Esophagus muscularis mucosa (tissue), 4 donors: ENCODE measurements at places on chromosomes 5 and 9. TPM values are rescaled to one million over a fixed set of nuclear protein-coding genes. Genes with fewer than 3 reads are reported as not detected.

DNA sequence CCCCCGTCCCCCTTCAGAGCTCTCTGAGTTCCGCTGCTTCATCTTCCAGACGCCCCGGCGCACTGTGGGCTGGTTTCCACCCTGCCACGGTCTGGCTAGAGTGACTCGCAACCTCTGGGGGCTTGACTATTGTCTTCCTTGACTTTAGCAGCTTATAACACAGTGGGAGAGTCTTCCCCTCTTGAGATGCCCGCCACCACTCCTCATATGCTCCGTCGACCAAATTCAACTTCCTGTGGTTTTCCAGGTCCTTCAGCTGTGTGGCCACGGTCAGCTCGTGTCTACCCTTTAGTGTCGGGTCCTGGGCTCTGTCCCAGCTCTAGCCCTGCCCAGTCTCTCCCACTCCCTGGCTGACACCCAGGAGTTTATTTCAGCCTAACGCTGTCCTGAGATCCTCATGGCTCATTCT is 28.2 kb upstream of the NCS1 start:
- H3K36me3 ChIP-seq = no peaks in the 10 kb centered on the region
- no peaks in the 10 kb centered on the region for H3K27me3 ChIP-seq
- DNase-seq = no peak
- no peak overlapping the region for H3K4me3 ChIP-seq
- peaks cover 30% of the 10 kb centered on the region for H3K4me1 ChIP-seq

FOXD4L3 gene
- total RNA-seq = not detected

CYLC2 gene
- not detected for total RNA-seq

C8G gene
- not detected for total RNA-seq

- H3K27me3 ChIP-seq = no peaks in the 10 kb centered on the region
- H3K36me3 ChIP-seq = no peaks in the 10 kb centered on the region
- H3K4me1 ChIP-seq = peaks cover 27% of the 10 kb centered on the region
- no peak overlapping the region for H3K4me3 ChIP-seq
These were observed 309.6 kb downstream of the SLIT3 start for GRCh38 chr5:168991311-168991710.

KIF4B gene
- under 0.01 TPM for total RNA-seq

- peaks cover 17% of the 10 kb centered on the region for H3K4me1 ChIP-seq
- no peak overlapping the region for H3K4me3 ChIP-seq
- no peak overlapping the region for H3K27ac ChIP-seq
- DNase-seq = no peak
- H3K36me3 ChIP-seq = no peaks in the 10 kb centered on the region
- H3K27me3 ChIP-seq = no peaks in the 10 kb centered on the region
These were observed 7.6 kb upstream of the PRRC2B start for GRCh38 chr9:131386281-131386680.

- H3K36me3 ChIP-seq = no peaks in the 10 kb centered on the region
- no peak overlapping the region for H3K27ac ChIP-seq
- H3K4me1 ChIP-seq = no peaks in the 10 kb centered on the region
- no peaks in the 10 kb centered on the region for H3K27me3 ChIP-seq
These were observed 27.0 kb upstream of the PRRC2B start for GRCh38 chr9:131366761-131367401.

GRCh38 chr5:141529002-141529401 is 40.1 kb downstream of the PCDHGC5 start:
- H3K27ac ChIP-seq = peak overlapping the region; percentile 82
- H3K36me3 ChIP-seq = no peaks in the 10 kb centered on the region
- H3K4me1 ChIP-seq = peaks cover 47% of the 10 kb centered on the region
- DNase-seq = no peak
- H3K27me3 ChIP-seq = no peaks in the 10 kb centered on the region
- peak overlapping the region; percentile 1 for H3K4me3 ChIP-seq

WWC1 gene
- total RNA-seq = 2.1 TPM

- peaks cover 31% of the 10 kb centered on the region for H3K4me1 ChIP-seq
- H3K27me3 ChIP-seq = no peaks in the 10 kb centered on the region
- H3K36me3 ChIP-seq = no peaks in the 10 kb centered on the region
These were observed 53.9 kb downstream of the GALNT10 start for GRCh38 chr5:154244476-154244875.

ACOT12 gene
- not detected for total RNA-seq

DNA sequence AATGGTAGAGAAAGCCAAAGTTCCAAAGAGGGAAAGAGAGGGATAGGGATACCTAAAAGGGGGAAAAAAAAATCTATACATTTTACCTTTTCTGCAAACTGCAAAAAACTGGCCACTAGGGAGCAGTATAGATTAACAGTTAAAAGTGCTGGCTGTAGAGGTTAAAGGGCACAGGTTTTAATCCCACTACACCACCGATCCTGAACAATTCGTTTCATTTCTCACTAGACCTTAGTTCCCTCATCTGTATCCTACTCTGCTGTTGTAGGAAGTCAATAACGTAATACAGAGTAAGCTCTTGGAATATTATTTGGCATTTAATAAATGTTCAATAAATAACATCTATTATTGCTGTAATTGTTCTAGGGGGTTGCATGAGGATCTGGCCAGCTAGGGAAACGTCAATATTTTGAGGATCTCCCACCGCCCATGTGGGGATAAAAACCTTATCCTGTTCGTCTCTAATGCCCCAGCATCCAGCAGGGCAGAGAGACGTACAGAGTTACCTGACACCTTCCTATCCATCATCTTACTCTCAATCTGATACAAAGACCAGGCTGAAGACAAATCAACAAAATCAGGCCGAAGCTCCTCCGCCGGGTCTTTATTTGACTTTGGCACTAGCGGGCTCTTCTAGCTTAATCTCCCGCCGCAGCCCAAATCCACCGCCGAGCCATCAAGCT is 757 bp downstream of the CDC26 start:
- H3K27me3 ChIP-seq = no peaks in the 10 kb centered on the region
- peak overlapping the region; percentile 94 for H3K27ac ChIP-seq
- no peak for DNase-seq
- H3K36me3 ChIP-seq = peaks cover 67% of the 10 kb centered on the region

DNA sequence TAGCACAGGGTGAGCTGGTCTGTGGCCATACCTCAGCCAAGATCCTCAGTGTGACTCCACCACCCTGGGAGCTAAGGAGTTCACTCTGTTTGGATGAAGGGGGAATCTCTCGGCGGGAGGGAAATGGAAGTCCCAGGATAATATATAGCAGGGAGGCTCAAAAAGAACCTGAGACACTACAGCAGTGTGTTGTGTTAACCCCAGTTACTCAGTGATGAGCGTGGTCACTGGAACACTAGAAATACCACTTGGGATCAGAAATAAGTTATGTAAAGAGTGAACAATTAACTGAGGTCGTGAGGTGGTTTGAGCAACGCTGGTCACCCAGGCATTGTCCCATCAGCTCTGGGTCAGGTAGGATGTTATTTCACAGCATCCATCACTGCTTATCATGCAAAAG is 59.3 kb upstream of the ADAMTS16 start:
- DNase-seq = peak; percentile 50
- no peak overlapping the region for H3K4me3 ChIP-seq
- no peaks in the 10 kb centered on the region for H3K27me3 ChIP-seq
- no peaks in the 10 kb centered on the region for H3K36me3 ChIP-seq
- no peaks in the 10 kb centered on the region for H3K4me1 ChIP-seq

ARID3C gene
- total RNA-seq = not detected
